Cardiac fibroblast (primary cell): ENCODE measurements at places on chromosomes 3 and 15.

DNA sequence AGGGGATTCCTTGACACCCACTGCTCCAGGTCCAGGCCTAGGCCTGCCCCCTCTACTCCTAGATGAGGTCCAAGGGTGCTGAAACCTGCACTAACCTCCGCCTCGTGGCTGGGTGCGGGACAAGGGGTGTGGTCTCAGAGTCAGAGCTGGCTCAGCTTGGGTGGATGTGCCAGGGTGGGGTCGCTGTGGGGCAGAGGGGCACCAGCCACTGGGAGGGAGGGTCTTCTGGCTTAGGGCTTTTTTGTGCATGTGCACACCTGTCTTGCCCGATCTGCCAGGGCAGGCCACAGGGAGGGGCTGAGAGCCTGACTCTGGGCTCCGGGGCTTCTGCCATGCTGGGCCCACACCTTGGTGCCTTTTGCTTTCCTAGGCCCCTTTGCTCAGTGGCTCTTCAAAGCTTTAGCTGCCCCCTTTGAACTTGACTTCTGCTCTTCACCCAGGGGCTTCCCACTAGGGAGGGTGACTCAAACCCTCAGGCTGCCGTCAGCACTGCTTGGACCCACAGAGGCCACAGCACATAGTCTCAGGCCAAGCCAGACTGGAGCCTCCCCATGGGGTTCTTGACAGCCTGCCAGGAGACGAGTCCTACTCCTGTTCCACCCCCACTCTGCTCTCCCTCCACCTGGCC lies 73.0 kb downstream of the KLF13 start:
- peak; percentile 48 for DNase-seq

GRCh38 chr3:129893581-129894070 lies at the start of gene TMCC1:
TSS of gene TMCC1 (minus strand) at chr3:129893711.
- DNase-seq: peak; percentile 81

- peak; percentile 53 for DNase-seq
These were observed 29.5 kb downstream of the LINS1 start for GRCh38 chr15:100572362-100572983.

DNA sequence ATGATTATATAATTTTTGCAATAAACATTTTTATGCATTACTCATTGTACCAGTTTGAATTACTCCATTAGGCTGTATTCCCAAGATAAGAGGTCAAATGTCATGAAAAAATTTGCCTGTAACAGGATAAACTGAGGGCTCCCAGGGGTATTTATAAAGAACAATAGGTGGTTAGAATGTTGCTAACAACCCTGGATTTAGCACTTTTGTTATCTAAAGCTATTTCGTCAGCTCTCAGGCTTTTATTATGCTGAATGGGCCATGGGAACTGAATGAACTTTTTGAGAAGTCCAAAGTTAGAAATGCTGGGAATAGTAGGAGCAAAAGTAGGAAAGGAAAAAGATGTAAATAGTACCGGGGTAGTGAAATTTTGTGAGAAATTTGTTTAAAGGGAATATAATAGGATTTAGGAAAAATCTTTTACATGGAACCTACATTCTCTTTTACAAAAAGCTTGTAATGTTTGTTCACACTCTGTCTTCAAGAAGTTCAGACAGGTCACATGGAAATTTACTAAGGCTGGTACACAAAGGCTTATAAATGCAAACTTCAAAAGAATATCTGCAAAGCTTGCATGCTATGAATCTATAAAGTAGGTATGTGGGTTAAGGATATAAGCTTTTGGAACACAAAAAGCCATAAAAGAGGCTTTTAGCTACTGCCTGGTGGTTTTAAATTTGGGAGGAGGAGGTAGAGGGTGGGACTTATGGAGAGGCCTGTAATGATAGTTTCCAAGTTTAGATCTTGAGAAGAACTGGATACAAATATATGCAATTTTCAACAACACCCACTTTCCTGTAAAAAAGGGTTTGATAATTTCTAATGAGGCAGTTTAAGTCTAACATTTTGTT lies 445.8 kb upstream of the NAALADL2 start:
- peak; percentile 13 for DNase-seq

- no peak for DNase-seq
These were observed 816.3 kb upstream of the SEMA6D start for GRCh38 chr15:46901001-46901400.

GRCh38 chr15:74262625-74263024 lies 26.5 kb downstream of the CCDC33 start:
- no peak for DNase-seq

DNA sequence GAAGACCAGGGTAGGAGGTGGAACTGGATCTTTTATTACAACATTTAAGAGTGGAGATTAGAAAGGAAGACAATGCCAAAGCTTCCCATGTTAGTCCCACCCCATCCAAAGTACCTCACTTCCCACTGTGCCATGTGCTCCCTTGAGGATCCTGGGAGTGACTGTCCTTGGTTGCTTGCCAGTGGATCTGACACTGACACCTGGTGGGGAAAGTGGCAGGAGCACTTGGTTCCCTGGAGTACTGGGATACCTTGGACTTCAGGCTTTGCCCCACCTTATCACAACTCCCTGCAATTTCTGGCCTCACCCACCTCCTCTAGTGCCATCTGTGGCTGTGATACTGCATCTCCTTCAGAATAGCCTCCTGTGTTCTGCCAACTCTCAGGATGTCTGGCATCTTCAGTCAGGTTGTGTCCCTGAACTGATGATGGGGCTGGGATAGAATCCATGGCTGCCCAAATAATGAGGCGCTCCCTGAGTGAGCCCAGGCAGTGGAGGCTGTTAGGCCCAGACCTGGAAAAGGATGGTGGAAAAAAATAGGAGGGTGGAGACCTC lies 1.3 kb downstream of the ELL3 start:
- peak; percentile 58 for DNase-seq

DNA sequence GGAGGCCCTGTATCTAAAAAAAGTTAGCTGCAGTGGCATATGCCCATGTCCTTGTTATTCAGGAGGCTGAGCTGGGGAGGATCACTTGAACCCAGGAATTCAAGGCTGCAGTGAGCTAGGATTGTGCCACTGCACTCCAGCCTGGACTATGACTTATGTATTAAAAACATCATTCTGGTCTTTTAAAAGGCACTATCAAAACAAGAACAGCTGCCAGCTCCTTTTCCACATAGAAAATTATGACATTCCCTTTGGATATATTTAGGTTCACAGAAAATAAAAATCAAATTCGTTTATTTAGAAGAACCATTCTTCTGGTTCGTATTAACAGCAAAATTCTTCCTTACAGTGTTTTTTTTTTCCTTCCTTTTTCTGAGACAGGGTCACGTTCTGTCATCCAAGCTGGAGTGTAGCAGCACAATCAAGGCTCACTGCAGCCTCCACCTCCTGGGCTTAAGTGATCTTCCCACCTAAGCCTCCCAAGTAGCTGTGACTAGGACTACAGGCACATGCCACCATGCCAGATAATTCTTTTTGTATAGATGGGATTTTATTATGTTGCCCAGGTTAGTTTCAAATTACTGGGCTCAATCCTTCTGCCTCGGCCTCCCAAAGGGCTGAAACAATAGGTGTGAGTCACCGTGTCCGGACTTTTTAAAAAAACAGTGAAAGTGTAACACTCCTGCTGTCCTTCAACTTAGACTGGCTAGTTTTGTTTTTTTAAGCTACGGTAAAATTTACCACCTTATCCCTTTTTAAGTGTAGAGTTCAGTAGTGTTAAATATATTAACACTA lies 13.9 kb downstream of the ICE2 start:
- peak; percentile 33 for DNase-seq

GRCh38 chr3:101119535-101119934 lies 126.3 kb upstream of the ABI3BP start:
- DNase-seq: peak; percentile 78

DNA sequence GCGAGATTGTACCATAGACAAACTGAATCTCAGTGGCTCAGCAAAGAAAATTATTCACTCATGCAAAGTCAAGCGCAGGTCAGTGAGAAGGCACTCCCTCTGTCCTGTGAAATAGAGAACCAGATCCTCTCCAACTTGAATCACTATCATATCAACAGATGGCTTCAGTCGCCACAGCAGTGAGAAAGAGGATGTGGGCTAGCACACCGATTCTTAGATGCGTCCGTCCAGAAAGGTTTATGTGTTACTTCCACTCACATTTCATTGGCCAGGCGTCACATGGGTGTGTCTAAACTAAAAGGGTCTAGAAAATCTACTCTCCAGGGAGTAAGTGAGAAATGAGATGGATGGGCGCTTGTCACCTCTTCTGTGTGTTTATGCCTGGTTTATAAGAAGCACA lies 141.6 kb upstream of the KBTBD8 start:
- no peak for DNase-seq

DNA sequence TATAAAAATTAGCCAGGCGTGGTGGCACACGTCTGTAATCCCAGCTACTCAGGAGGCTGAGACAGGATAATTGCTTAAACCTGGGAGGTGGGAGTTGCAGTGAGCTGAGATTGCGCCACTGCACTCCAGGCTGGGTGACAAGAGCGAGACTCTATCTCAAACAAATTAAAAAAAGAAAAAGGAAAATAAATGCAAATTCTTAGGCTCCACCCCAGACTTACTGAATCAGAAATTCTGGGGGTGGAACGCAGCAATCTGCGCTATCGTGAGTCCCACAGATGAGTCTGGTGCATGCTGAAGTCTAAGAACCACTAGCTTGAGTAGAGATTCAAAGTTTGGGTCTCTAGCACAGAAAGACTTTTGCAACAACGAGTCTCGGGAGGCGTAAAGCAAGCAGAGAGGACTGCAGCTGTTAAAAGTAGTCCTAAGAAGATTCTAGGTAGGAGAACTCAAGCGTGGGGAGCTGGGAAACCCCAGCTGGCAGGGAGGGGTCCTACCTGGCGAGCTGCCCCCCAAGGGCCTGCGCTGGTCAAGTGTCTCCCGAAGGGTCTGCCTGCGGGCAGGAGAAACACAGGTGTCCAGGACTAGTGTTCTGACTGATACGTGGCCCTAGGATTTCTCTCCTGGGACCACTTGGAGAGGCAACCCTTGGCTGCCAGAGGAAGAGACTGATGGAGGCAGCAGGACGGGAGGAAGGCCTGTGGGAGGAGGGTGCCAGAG lies 21.9 kb downstream of the CEP19 start:
- no peak for DNase-seq

- no peak for DNase-seq
These were observed 57.9 kb downstream of the ARMC8 start for GRCh38 chr3:138245026-138245425.

GRCh38 chr15:37252530-37252929 lies 152.2 kb upstream of the MEIS2 start:
- DNase-seq: no peak

DNA sequence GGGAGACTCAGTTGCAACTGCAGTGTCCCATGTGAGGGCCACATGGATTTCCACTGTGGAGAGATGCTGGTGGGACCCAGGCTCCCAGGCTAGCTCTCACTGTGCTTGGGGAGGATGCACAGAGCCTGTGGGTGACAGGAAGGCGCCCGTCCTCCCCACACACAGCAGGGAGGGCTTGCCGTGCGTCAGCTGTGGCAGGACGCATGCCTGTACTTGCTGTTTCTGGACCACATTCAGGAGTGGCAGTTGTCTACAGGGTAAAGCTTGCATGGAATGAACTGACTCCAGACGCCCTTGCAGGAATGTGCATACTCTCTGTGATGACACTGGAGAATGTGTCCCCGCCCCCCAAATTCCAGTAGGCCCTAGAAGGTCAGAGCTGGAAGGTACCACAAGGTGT lies 63.8 kb upstream of the SNRPA1 start:
- DNase-seq: no peak

DNA sequence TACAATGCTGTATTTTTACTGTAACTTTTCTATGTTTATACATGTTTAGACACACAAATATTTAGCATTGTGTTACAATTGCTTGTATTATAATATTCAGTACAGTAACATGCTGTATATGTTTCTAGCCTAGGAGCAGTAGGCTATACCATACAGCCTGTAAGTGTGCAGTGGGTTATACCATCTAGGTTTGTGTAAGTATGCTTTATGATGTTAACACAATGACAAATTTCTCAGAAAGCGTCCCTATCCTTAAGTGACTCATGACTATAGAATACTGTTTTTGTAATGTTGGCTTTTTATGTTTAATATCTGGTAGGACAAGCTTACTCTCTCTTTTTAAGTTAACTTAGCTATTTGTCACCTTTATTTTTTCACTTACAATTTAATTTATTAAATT lies 127.5 kb upstream of the THRB start:
- no peak for DNase-seq

GRCh38 chr3:14227856-14228255 lies 49.2 kb downstream of the LSM3 start:
- no peak for DNase-seq

DNA sequence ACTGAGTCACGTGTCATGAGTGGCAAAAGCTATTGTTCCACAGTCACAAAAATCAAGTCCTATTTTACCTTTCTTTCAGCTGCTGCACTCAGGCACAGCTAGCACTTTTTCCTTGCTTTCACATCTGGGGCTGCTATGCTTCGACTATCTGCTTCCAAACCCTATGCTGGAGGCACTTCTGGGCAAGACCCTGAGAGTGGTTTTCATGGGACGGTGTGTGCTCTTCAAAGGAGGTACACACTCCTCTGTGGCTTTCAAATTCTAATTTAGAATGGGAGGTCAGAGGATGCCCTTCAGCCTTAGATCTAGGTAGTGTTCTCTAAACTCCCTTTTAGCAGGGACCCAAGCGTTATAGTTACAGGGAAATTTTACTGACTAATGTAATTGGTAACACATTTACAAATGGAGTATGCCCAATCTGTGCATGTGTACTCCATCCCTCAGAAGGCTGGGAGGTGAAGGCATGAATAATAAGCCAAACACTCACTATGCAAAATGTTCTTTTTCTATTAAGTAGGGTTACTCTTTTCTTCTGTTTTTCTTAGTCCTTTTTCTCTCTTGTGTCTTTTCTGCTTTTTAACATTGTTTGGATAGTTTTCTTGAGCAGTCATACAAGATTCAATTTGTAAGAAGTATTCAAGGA lies 188.3 kb downstream of the LSAMP start:
- DNase-seq: no peak

GRCh38 chr3:126261037-126261436 lies 80.7 kb upstream of the ALDH1L1 start:
- DNase-seq: peak; percentile 89

- no peak for DNase-seq
These were observed 27.1 kb upstream of the PTX3 start for GRCh38 chr3:157409516-157409915.
